ENCODE measurements at places on chromosomes 1 and 21.

DNA sequence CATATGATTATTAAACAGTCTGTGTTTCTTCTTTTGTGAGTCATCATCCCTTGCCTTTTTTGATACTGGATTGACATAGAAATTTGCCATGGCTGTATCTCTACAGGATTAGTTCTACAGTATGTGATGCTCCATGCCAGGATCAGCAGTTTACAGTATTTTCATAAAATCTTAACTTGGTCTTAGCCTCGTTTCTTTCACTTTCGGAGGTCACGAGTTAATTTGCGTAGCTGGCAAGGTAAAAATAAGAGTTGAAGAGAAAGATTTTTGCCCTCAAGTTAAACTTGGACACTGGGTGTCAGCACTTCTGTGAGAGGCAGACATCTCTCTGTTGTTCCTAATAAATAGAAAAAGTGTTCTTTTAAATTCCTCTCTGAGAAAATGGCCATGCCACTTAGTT, 79.1 kb downstream of the CACNA1E start:
- DNase-seq, result no peak

DNA sequence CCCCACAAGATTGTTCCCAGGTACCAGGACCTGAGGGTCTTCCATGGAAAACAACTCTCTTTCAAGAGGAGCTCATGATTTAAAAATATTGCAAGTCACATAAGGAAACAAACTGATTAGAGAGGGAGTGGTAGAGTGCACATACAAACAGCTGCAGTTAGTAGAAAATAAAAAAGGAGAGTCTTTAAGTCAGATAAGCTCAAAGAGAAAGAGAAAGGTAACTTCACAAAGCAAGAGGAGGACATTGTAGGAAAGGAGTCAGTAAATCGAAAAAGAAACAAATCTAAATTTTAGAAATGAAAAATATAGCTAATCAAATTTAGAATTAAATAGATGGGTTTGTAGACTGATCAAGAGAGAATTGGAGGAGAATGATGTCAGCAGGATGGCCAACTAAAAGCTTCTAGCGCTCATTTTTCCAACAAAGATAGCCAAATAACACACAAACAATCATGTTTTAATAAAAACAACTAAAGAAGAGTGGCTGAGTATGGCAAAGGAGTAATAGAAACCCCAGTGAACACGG, 86.1 kb upstream of the CD53 start:
- DNase-seq, result no peak

DNA sequence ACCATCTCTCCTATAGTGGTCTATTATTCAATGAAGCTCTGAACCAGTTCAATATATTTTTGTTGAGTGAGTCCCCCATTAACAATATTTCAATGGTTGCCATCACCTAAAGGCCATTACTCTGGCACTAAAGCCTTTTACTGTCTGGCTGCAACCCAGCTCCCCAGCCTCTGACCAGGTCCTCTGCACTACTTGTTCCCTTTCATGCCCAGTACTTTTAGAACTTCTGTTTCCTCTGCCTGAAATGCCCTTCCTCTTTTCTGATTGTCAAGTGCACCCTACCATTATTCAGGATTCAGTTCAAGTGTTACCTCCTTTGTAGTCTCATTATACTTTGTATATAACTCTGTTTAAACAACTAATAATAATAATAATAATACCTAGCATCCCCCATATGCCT, 30.4 kb upstream of the ZFYVE9 start:
- DNase-seq, result no peak

DNA sequence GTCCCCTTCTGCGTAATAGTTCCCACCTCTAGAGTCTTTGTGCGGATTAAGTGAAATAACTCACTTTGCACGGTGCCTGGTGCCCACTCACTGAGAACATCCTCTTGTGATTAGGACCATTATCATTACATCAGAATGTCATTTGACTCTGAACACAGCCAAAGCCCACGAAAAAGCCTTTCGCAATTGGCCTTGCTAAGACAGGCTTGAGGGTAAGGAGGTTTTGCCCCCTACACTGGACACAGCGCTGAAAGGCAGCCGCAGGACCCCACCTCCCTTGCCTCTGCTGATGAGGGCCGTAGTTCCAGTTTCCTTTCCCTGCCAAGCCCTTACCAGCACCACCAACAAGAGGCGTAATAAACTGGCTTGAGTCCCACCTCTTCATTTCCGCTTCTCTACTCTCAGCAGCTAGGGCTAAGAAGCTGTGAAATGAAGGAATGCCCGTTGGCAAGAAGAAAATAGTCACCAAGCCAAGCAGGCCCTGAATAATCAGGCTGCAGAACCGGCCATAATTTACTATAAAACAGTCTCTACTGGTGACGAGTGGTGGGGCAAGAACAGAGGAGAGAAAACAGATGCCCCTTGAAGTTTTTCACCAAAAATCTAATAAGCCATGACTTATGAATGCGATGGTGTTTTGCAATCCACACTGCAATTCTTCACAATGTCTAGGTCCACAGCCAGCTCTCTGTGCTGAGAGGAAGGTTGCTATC, 53.1 kb downstream of the SH3GLB1 start:
- no peak for DNase-seq

DNA sequence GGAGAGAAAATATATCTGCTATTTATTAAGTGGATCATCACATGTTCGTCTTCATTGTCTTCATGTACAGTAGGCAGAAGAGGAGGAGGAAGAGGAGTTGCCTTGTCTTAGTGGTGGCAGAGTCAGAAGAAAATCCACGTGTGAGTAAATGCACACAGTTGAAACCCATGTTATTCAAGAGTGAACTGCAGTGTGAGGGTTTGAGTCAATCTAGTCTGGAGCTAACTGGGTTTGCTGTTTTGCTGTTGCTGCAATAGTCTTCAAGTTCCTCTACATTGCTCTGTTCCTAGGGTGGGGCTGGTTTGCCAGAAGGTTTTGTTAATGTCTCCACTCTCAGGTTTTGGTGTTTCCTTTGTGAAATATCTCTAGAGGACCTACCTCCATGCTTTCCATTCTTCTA, 3.1 kb upstream of the CD1A start:
- no peak for DNase-seq

- DNase-seq, result no peak
Measured at GRCh38 chr1:1422465-1423244, 1.6 kb upstream of the ANKRD65 start.

DNA sequence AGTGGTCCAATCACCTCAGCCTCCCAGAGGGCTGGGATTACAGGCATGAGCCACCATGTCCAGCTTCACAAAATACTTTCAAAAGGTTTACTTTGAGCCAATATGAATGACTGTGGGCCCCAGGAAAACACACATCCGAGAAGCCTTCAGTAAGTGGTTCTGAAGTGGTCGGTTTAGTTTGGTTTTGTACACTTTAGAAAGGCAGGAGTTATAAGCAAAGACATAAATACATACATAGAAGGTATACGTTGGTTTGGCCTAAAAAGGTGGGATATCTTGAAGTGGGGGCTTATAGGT, 3.2 kb upstream of the MIB2 start:
- no peak for DNase-seq

DNA sequence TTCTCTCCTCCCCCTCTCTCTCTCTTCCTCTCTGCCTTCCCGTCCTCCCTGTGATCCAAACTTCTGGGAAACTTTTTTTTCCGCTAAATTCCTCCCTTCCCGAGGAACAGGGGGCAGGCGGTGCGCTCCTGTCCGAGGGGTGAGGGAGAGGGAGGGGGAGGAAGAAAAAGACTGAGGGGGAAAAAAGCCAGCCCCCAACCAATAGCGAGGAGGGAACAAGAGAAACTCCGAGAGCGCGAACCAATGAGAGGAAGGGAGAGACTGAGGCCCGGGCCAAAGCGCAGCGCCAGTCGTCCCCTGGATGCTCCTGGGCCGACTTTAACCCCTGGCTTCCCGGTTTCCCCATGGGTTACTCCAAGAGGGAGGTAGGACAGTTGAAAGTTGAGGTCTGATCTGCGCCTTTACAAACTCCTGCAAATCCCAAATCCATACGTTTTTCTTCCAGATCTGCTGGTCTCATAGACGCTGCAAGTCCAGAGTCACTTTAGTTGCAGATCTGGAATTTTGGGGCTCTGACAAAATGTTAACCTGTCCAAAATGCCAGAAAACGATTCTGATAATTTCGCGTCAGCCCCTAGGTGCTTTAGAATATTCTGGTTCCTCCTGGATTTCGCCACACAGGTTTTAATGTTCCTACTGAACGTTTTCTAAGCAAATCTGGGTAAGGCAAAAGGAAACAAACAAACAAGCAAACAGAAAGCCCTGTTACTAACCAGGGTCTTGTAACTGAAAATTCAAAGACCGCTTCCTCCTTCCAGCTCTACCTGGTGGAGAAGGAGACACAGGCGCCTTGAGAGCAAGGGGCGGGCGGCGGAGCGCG, at the start of gene TBX15:
Gene TBX15 (minus strand): TSS at position 158 of the 820 bp plus-strand sequence. CDS start 548 bp downstream, outside the sequence.
- no peak for DNase-seq

DNA sequence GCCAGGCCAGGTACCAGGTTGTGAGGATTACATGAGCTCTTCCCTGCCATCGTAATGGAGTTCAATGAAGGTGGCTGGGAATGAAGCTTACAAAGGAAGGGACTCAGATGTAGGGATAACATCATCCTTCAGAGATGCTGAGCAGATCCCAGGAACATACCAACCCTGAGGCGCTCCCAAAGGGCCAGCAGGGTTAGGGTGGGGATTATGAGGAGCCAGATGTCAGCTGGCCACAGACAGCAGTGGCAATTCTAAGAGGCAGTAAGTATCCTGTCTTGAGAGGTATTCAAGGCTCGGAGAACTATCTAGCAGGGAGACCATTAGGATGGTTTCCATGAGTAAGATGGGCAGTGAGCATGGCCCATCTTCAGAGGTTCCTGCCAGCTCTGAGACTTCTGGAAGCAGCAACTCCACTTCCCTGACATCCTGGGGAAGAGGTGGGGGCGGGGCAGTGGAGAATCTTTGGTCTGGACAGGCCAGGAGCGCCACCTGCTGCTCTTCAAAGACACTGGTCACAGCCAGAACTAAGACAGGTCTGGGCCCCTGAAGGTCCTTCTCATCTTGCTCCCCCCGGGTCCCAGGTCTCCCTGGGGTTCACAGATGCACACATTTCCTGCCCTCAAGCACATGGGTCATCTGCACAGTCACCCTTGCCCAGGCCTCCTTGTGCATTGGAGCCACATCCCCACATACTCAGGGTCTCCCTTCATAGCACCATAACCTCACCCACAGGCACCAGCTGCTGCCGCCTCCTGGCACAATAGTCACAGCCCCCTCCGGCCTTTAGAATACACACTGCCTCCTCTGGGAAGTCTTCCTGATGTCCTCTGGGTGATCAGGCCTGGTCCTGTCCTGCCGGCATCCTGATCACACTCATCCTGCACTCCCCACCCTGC, 2.7 kb upstream of the SDC3 start:
- peak; percentile 47 for DNase-seq

DNA sequence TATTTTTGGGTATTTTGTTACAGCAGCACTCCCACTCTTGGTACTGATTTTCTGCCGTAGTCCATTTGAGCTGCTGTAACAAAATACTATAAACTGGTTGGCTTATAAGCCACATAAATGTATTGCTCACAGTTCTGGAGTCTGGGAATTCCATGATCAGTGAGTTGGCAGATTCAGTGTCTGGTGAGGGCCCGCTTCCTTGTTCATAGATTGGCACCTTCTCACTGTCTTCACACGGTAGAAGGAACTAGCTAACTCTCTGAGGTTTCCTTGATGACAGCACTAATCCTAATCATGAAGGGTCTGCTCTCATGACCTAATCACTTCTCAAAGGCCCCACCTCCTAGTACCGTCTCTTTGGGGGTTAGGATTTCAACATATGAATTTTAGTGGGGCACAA, 85.2 kb downstream of the HHAT start:
- DNase-seq, result no peak

GRCh38 chr1:229253151-229253974, 17.5 kb upstream of the RAB4A start:
- no peak for DNase-seq

GRCh38 chr1:155236451-155236850, 18.8 kb downstream of the ENTREP3 start:
- no peak for DNase-seq

- DNase-seq, result no peak
Measured at GRCh38 chr1:156852418-156852874, 6.5 kb downstream of the INSRR start.

- DNase-seq, result no peak
Measured at GRCh38 chr1:231796141-231796540, 169.6 kb downstream of the DISC1 start.

GRCh38 chr21:16840538-16840937, 672.3 kb upstream of the CXADR start:
- no peak for DNase-seq

- DNase-seq, result no peak
Measured at GRCh38 chr1:64890699-64891447, 75.5 kb downstream of the JAK1 start.

DNA sequence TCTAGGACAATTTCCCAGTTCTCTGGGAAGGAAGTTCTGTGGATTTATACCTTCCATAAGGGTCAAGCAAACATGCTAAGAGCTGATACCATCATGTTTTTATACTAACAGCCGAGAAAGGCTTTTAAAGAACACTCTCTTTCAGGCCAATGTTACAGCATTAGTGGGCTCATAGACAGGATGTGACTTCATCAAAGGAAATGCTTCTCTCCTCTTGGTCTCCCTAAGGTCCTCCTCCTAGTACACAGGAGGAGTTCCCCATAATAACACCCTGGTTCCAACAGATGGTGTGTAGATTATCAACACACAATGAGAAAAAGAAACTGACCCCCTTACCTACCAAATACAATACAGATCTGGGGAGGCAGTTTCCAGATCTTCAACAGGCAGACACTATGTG, 26.7 kb upstream of the GLIS1 start:
- no peak for DNase-seq

- DNase-seq, result no peak
Measured at GRCh38 chr1:66283622-66284041, 250.3 kb upstream of the SGIP1 start.

DNA sequence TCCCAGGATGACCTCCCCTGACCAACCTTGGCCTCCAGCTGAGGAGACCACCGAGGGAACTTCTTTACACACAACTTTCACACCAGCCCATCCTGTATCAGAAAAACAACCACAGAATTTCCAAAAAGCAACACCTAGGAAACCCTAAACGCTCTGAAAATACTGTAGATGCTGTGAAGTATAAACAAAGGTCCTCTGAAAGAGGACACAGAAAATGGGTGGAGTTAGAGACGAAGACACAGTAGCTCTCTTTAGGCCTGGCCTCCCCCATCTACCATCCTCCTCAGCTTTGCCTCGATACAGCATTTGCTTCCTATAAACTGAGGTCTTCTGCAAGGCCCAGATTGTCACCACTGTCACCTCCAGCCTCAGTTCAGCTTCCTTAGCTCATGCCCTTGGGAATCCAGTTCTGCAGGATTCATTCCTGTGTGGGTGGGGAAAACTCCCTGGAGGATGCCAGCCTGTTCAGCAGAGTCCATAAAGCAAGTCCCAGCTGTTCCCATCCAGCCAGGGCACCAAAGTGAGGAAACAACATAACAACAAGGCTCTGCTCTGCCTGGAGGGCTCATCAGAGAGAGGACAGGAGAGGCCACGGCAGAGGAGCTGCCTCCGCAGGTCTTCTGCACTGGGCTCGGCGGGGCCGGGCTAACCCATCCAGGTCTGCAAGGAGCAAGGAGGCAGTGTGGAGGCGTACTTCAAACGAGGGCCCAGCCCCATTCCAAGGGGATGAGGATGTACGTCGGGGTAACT, 15.0 kb downstream of the PIK3C2B start:
- DNase-seq, result no peak

GRCh38 chr1:238961790-238962189, 424.6 kb upstream of the CHRM3 start:
- no peak for DNase-seq

GRCh38 chr1:198106011-198106410, 50.8 kb upstream of the NEK7 start:
- DNase-seq, result no peak

GRCh38 chr1:154479764-154480421, 22.1 kb upstream of the TDRD10 start:
- peak; percentile 44 for DNase-seq
